ENCODE measurements at places on chromosomes 7 and 10.

GRCh38 chr7:26147030-26147429, 5.0 kb upstream of the NFE2L3 start:
- DNase-seq = no peak

GRCh38 chr10:117663750-117664149, 121.2 kb downstream of the EMX2 start:
- no peak for DNase-seq

- DNase-seq = no peak
Measured at GRCh38 chr10:121846555-121846954, 81.3 kb downstream of the ATE1 start.

GRCh38 chr7:15667991-15668390, 18.5 kb downstream of the MEOX2 start:
- DNase-seq = no peak

DNA sequence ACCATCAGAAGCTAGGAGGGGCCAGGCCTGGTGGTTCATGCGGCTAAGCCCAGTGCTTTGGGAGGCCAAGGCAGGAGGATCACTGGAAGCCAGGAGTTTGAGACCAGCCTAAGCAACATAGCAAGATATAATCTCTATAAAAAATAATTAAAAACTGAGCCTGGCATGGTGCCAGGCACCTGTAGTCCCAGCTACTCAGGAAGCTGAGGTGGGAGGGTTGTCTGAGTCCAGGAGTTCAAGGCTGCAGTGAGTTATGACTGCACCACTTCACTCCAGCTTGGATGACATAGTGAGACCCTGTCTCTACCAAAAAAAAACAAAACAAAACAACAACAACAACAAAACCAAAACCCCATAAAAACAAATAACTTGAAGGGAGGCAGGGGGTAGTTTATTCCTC, 172.9 kb upstream of the FAM171A1 start:
- no peak for DNase-seq

DNA sequence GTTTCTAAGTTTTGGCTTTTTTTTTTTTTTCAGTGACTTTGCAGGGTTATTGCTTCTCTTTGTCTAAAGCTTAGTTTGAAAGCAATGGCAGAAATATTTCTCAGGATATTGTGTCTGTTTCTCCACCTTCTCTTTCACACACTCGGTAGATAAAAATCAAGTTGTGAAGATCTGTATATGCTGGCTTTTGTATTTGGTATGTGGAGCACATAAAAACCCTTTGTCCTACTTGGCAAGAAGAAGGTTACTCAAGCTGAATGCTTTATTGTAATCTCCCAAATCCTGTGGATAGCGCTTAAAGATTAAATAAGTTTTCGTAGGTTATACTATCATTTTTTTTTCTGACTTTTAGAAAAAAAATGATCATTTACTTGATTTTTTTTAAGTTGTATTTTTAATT, 172.4 kb downstream of the CDCA7L start:
- DNase-seq = no peak

- no peak for DNase-seq
Measured at GRCh38 chr7:117666031-117666430, 186.2 kb downstream of the CFTR start.

DNA sequence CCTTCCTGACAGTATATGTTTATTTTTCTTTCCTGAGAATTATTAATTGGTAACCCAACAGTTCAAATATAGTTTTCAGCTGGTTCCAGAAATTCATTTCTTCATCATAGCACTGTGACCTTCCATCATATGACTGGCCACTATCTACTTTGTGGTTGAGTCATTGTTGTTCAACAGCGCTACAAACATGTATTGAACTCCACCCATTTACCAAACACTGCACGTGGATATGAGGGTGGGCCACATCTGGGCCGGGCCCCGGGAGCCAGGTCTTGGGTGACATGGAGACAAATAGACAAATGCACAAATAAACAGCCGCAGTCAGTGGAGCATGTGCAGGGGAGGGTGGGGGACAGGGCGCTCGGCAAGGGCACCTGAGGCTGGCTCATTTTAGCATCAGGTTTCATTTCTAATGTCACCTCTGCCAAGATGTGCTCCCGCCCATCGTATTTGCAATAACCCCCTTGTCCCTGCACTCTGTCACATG, 24.0 kb upstream of the EEPD1 start:
- no peak for DNase-seq

GRCh38 chr10:133259602-133259989, 17.1 kb downstream of the ADAM8 start:
- DNase-seq = no peak

- no peak for DNase-seq
Measured at GRCh38 chr10:48271047-48271730, 3.3 kb downstream of the FRMPD2 start.

DNA sequence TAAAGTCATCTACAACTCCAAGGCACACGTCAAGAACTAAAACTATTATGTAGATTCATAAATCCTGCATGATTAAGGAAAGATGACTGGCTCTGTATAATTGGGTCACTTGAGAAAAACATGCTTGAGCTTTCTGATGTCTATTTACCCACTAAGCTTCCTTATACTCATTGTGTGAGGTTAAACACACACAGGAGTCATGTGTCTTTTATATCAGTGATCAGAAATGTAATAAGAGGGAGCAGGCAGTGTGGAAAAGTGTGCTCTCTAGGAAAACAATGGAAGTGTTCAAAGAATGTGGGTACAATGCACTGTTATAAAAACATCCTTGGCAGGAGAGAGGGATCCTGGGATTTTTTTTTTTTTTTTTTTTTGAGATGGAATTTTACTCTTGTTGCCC, 108.6 kb upstream of the ARID5B start:
- no peak for DNase-seq

DNA sequence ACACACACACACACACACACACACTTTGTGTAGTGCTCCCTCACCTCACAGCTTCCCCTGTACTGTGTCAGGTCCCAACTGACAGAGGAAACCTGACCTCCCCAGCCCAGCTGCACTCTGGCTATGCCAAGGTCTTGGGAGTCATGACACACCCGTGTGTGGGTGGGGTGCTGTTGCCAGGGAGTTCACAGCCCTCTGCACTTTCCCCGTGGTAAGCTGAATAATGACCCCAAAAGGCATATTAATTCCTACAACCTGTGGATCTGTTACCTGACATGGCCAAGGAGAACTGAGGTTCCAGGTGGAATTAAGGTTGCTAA, 8.9 kb upstream of the NANOS1 start:
- DNase-seq = no peak

GRCh38 chr10:71661060-71661622, 58.4 kb downstream of the C10orf105 start:
- no peak for DNase-seq

DNA sequence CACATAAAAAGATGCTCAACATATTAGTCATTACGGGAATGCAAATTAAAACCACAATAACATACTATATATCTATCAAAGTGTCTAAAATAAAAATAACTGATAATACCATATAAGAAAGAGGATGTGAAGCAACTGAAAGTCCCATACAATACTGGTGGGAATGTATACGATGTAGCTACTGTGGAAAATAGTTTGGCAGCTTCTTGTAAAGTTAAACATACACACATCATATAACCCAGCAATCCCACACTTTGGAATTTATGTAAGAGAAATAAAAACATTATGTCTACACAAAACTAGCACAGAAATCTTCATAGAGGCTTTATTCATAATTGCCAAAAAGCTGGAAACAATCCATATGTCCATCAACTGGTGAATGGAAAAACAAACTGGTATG, 10.5 kb upstream of the COMMD3 start:
- no peak for DNase-seq
